ENCODE measurements at places on chromosomes 4 and X.

GRCh38 chr4:89305712-89306437 is 1.7 kb downstream of the GPRIN3 start:
- no peak for DNase-seq

- no peak for DNase-seq
Observed at GRCh38 chr4:100146756-100147155, 43.5 kb downstream of the DDIT4L start.

DNA sequence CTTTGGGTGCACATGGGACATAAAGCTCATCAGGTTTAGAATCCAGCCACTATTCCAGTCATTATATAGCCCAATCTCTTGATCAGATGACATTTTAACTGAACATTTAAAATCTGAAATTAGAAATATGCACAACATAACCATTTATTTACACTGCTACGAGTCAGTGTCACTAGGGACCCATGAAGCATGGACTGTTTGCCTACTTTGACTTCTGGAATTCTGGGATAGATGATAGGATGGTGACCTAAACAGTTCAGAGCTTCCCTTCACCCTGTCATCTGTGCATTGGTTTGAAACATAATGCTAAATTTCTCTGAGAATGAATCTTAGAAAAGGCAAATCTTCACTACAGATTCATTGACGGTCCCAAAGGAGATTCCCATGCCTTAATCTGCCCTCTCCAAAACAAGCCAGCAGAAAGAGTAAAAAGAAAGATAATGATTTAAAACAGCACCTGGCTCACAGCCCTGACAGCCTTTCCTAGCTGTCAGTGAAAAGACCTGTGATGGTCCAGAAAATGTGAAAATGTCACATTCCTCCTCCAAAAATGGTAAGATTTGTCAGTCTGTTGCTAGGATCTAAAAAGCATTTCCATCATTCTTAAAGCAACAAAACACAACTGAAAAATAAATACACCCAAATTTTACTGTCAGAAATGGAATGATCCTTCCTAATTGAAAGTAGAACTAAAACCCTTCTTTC is 18.9 kb upstream of the HERC3 start:
- DNase-seq: no peak

GRCh38 chr4:38762560-38762959 is 20.2 kb downstream of the TLR10 start:
- no peak for DNase-seq

GRCh38 chrX:25096522-25097045 is 80.8 kb upstream of the ARX start:
- no peak for DNase-seq

GRCh38 chr4:44447563-44448504 is 775 bp downstream of the KCTD8 start:
- DNase-seq: no peak

- DNase-seq: no peak
Observed at GRCh38 chrX:37378830-37379229, 29.7 kb downstream of the PRRG1 start.

GRCh38 chrX:6053141-6053540 is 175.5 kb downstream of the NLGN4X start:
- no peak for DNase-seq

- no peak for DNase-seq
Observed at GRCh38 chrX:102883491-102883890, 53.6 kb upstream of the RAB40AL start.

Data from activated naive CD8-positive, alpha-beta T cell treated with anti-CD3 and anti-CD28 coated beads, Interleukin-2, amount 50 U/mL, for 16 hours (primary cell).